D341Med (cell line): ENCODE measurements at places on chromosomes 11 and 22.

- DNase-seq, result no peak
Observed at GRCh38 chr11:74806267-74806666, 57.6 kb downstream of the RNF169 start.

DNA sequence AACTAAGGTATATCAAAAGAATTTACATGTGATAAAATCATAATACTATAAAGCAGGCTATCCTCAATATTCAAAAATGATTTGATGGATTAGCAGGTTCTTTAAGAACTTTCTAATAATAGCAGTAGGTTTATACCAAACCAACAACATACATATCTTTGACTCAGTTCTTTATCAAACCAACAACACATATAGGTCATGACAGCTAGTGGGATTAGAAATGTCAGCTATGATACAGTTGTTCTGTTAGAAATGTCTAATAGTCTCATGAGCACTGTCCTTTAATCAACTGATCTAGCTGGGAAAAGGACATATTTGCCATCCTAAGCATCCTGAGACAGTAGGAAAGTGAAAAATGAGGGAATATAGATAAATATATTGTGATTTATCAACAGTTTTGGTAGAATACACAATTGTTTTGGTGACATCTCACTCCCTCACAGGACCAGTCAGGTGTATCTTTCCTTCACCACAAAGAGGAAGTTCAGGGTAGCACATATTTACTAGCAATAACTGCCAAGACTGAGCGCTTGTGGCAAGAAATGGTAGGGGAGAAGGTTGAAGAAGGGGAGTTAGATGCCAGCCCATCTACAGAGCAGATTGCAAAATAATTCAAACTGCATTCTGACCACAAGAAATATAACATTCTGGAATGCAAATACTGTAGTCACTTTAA is 90.8 kb upstream of the APOA1 start:
- no peak for DNase-seq

GRCh38 chr11:14975252-14975587 is 3.1 kb upstream of the CALCA start:
- DNase-seq, result no peak

- DNase-seq, result no peak
Observed at GRCh38 chr11:27254744-27255446, 108.1 kb downstream of the CCDC34 start.

DNA sequence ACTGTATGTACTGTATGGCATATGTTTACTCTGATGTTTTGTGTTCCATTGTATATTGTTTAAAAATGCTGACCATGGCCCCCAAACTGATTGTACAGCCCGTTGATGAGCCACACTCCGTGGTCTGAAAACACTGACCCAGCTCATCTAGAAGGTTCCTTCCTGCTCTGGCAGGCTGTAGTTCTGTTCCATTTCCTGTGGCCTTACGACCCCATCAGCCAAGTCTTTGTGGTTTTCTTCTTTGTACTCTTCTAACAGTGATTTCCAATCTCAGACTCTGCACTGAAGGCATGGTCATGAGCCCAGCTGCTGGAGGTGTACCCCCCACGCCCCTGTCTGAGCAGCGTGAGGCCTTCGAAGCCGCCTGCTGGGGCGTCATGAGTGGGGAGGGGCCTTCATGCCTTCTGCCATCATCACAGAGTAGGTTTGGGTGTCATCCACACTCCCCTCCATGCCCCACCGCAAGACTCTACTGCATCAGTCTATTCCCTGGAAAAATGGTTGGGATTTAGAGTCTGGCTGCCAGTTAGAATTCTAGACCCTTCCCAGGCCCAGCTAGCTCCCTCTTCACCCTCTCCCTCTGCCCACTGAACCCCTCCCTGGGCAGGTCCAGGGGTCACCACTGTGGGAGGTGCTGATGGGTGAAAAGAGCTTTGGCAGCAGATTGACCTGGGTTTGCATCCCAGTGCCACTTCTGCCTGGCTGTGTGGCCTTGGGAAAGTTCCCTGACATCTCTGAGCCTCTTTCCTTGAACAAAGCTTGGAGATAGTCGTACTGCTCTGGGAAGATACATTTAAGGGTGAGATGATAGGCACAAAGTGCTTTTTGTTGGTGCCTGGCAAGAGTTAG is 11.3 kb upstream of the C11orf96 start:
- DNase-seq, result no peak

- DNase-seq, result no peak
Observed at GRCh38 chr11:84142411-84142810, 856.2 kb upstream of the CCDC90B start.

DNA sequence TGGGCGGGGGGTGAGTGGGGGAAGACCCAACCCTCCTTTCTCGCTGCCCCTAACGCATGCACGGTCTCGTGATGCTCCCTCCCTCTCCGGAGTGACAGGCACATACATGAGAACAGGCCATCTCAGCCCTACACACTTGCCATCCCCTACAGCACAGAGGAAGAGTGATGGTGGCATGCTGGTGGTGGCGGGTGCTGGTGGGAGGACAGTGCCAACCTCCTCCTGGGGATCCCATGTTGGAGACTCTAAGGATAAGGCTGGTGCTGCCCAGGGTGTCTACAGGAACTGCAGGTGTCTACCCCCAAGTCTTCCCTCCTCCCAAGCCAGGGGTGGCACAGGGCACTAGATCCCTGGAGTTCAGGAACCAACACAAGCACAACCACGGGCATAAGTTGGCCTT is 6.7 kb upstream of the NLRX1 start:
- no peak for DNase-seq

DNA sequence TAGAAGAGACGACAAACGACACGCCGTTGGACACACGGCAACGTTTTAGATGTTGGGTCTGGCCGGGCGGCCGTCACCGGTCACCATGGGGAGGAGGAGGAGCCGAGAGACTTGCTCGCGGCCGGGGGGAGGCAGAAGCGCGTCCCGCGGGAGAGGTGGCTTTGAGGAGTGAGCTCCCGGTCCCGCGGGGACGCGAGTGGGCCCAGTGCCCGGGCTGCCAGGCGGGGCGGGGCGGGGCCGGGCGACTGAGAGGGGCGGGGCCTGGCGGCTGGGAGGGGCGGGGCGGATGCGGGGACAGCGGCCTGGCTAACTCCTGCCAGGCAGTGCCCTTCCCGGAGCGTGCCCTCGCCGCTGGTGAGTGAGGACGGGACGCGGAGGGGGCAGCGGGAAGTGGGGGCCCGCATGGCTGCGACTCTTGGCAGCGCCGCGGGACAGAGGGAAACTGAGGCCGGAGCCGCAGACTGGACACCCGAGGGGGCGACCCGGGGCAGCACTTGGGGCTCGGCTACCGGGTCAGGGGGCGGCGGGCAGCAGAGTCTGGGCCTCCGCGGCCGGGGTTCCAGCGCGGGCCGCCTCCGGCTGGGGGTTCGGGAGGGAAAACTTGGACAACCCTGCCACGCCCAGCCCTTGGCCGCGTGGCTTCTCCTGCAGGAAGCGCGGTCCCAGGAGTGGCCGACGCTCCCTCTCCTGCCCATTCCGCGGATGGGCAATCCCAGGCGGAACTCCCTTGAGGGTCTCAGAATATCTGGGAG is at the start of gene TSPO:
Gene TSPO, plus strand, starts transcription at position 309 of the 752 bp plus-strand sequence. CDS start 7,680 bp downstream, outside the sequence.
- DNase-seq, result peak; percentile 97

GRCh38 chr11:18061351-18061750 is 15.3 kb upstream of the TPH1 start:
- DNase-seq, result no peak

- DNase-seq, result no peak
Observed at GRCh38 chr11:16846305-16846704, 107.9 kb downstream of the C11orf58 start.

GRCh38 chr22:39374801-39375200 is 24.8 kb upstream of the TAB1 start:
- DNase-seq, result no peak

DNA sequence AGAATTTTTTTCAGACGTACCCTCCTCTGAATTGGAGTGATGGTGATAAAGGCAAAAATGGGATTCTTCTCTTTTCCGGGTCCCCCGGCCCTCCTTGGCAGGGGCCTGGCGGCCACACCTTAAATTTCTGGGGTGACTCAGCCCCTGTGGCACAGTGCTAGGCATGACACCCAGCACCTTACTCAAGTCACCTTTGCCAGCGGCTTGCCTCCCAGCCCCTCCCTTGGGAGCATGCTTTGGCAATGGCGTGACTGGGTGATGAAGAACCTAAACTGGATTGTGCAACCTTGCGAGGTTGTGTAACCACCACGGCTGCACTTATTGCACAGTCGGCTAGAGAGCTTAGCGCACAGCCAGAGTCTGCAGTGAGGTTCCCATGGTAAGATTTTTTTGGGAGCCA is 16.2 kb upstream of the LDLRAD3 start:
- no peak for DNase-seq

- DNase-seq, result no peak
Observed at GRCh38 chr11:33273656-33274055, 16.5 kb downstream of the HIPK3 start.

DNA sequence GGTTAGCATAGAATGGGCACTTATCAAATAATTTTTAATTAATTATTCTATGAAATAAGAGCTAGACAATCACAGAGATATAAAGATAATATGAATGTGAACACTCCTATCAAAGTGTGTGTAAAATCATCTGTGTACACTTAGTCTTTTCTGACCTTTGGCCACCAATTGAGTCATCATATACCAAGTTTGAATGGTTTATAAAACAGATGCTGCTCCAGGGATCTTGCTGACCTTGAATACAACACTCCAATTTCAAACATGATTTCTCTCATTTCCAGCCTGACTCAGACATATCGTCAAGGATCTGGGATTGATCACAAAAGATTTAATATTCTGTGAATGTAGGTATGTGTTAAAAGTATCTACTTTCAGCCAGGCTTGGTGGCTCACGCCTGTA is 2.9 kb upstream of the OR51V1 start:
- DNase-seq, result no peak

GRCh38 chr22:27670701-27671412 is 130.7 kb downstream of the MN1 start:
- DNase-seq, result no peak

- DNase-seq, result no peak
Observed at GRCh38 chr22:44126807-44127206, 53.9 kb upstream of the PARVG start.

DNA sequence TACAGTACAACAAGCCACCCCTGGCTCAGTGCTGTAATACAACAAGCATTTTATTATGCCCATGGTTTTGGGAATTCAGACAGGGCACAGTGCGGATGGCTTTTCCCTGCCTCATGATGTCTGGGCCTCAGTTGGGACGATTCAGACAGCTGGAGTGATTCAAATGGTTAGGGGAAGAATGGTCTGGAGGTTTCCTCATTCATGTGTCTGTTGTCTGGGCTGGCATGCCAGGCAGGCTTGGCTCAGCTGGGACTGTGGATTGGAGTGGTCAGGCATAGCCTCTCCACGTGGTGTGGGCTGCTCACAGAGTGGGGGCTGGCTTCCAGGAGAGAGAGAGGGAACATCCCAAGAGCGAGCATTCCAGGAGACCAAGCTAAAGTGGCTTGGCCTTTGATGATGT is 164.4 kb downstream of the C11orf91 start:
- DNase-seq, result no peak

DNA sequence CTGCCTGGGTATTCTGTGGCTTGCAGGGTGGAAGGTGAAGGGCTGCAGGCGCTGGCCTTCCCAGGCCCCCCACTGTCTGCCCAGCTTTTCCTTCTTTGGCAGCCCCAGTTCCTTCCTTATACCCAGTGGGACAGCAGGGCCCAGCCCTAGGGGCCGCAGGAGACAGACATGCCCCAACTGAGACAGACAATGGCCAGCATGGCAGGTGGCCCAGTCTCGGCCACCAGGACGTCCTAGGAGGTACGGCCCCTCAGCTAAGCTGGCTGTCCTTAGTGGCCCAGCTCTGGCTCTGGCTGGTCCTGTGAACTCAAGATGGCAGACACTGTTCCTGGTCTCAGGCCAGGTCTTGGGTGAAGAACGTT is 35.9 kb downstream of the RTN4R start:
- DNase-seq, result no peak
